ENCODE measurements at places on chromosomes 4 and X.

DNA sequence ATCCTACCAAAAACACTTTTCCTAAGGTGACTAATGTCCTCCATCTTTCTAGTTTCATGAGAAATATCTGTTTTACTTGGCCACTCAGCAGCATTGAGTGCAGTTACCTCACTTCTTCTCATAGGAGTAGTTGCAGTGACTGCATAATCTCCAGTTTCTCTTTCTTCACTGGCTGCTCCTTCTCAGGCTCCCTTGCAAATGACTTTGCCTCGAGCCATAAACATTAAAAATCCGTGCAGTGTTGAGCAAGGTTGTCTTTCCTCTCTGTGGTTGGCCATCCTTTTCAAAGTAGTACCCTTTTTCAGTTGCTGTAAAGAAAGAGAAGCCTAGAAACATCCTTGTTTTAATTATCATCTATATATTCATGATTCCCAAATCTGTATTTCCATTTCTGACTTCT, 10.2 kb upstream of the PRKG2 start:
- no peak for DNase-seq

DNA sequence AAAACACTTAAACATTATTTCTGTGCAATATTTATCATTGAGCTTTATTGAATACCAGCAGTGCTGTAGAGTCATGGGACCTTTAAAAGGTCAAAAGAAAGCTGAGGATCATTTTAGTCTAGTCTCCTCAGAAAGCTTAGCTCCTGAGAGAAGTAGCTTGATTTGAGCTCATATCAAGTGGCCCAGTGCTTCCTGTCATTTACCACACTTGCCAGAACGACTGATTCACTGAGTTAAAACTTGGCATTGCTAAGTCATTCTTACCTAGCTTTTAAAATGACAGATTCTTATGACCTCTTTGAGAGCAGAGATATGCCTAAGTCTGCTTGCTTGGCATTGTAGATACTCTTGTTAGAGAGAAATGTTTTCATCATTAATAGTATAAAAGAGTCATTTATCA, 15.2 kb downstream of the SEPTIN11 start:
- DNase-seq = no peak

DNA sequence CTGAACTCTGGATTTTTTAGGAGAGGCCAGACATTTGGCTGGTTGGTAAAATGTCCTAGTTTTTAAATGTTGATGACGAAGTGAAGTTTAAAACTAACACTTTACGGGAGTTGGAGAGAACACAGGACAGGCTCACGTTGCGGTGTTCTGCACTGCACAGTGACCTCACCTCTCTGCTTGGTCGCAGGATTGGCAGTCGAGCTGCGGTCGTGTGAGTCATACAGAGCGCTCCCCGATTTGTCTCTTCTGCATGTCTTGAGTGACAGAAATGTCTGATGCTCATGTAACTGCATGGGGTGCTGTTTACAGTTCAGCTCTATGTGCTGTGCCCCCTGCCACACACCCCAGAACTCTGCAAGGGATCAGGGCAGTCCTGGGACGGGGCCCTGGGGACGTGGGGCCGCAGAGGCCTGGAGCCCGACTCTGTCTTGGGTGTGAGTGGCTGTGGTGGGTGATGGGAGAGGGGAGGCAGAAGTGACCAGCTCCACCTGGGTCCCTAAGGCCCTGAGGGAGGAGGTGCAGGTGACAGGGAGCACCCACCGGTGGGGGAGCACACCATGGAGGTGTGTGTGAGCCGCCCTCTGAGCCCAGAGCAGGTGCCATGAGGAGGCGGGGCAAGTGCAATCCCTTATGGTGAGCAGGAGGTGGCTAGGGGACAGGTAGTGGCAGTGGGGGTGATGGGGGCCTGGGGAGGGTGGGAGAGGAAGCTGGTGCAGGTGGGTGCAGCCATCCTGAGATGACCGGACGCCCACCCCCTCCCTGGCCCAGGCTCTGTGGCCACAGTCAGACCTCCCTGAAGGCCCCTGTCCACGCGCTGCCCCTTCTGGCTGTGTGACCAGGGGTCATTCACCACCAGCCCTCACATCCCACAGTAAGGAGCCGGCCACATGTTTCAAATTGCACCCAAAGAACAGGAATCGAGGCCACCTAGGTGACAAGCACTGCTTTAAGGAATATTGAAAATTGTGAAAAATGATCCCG, 77.9 kb upstream of the ADRA2C start:
- DNase-seq = no peak

DNA sequence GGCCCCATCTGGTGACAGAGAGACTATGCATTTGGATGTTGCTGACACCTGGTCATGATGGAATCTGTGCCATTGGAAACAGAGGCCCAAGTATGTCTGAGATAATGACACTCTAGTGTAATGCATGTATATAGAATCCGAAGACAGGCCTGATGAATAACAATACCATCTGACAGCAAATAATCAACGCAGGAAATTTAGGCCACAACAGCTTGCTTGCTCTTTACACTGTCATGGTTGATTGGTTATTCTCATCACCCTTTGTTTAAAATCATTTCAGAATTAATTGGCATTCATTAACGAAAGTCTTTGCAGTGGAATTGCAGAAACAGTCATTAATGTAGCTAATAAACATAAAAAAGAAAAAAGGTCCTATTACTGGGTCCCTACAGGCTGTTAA, 194.8 kb downstream of the AFF2 start:
- DNase-seq = no peak

- DNase-seq = no peak
Observed at GRCh38 chrX:68443155-68443868, 10.0 kb upstream of the OPHN1 start.

DNA sequence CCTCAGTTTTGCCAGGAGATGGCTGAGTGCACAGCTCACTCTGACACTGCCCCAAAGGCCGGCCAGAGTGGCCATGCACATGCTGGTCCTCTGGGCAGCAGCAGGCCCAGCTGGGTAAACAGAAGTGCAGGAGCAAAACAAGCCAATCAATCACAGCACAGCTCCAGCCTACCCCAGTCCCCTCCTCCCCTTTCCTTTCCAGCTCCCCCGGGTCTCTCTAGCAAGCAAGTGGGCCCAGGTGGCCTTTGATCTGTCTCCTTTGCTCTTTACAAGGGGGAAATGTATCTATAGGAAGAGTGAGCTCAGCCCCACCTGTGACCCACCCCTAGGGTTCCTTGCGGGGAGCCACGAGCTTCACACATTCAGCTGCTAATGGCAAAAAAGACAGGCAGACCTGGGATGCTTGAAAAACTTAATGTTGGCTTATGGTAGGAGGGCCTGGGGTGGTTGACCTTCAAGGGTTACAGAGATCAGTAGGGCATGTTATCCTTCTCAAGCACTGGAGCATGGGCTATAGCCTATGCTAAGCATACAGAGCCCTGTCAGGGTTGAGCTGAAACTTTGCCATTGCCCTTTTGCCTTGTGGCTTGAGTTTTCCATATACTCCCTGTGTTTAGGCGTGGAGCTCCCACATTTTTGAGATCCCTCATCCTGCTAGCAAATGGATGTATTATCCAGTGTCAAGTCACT, 57.8 kb upstream of the PLAC1 start:
- peak; percentile 49 for DNase-seq

DNA sequence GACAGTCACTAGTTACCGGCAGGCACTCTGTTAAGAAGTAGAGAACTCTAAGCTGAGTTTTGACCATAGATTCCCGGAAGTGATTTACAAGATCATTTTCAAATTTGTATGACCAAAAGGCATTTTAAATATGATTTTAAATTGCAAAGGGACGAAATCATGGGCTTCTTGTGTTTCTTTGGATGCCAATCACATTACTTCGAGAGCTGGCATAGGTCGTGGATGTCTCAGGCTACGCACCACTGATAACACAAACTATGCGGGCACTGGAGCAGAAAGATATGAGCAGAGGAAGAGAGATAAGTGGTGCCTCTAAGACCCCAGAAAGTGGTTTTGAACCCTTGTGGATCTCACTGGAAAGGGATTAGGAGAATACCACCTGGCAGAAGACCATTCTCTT, 294.2 kb upstream of the FTHL17 start:
- DNase-seq = no peak

- no peak for DNase-seq
Observed at GRCh38 chrX:38335382-38335781, 8.1 kb upstream of the RPGR start.

- DNase-seq = no peak
Observed at GRCh38 chrX:113770806-113771205, 813.1 kb upstream of the HTR2C start.

DNA sequence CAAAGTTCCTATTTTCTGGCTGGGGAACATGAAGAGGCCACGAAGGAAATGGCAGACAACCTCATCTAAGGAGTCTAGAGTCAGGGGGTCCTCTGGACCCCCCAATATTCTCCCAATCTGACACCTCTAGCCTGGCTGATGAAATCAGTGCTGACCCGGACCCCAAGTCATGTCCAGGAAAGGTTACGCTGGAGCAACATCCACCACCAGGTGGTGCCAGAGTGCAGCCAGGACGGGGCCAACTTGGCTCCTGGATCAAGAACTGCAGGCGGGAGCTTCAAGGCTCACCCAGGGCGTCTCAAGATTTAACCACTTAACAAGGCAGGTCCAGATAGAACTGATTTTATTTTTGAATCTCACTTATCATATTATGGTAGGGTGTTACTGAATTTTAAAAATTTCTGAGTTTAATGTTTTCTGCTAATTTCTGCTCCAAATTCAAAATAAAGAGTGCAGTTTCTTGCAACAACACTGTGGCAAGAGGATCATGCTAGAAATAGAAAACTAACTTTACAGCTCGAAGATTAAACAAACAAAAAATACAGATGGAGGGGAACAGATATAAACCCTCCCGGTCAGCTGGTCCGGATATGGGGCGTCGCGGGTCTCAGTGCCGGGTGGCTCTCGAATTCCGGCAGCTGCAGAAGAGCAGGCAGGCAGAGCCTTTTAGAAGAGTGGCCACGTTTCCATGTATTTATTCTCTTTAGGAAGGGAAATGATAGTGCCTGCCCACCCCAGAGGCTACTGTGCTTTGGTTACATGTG, 135.5 kb downstream of the AFAP1 start:
- DNase-seq = no peak

Data from SHP77 treated with DMSO at 0.1 percent for 48 hours (cell line).